ENCODE measurements at places on chromosomes 13 and 19. TPM values are rescaled to one million over a fixed set of nuclear protein-coding genes. Genes with fewer than 3 reads are reported as not detected.

- no peak for DNase-seq
Observed at GRCh38 chr19:49845414-49845813, 5.5 kb upstream of the PTOV1 start.

Gene METTL21C
- total RNA-seq: not detected

DNA sequence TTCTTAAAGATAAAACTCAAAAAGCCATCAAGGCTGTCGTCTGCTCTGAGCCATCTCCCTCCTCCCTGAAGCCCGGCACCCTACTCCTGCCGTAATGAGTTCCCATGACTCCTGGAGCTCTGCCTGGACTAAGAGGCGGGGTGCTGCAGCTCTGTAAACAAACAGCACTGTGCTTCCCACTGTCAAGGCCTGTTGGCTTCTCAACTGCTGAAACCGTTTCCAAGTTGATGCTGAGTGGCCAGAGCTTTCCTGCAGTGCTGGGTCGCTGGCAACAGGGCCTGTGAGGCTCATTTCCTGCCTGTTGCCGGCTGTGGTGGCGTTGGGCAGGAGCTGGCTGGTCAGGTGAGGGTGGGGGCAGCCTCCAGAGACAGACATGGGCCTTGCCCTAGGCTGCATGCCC is 26.7 kb upstream of the ISYNA1 start:
- no peak for DNase-seq

GRCh38 chr19:54415208-54415900 is at the start of gene TTYH1:
Gene TTYH1, plus strand, starts transcription at chr19:54415464. Its CDS starts 89 bp downstream, at chr19:54415553.
- DNase-seq: no peak

Gene ICAM4
- 0.67 TPM for total RNA-seq

Gene C19orf85
- total RNA-seq: not detected

GRCh38 chr19:2856457-2857050 is 10.6 kb upstream of the ZNF556 start:
- no peak for DNase-seq

DNA sequence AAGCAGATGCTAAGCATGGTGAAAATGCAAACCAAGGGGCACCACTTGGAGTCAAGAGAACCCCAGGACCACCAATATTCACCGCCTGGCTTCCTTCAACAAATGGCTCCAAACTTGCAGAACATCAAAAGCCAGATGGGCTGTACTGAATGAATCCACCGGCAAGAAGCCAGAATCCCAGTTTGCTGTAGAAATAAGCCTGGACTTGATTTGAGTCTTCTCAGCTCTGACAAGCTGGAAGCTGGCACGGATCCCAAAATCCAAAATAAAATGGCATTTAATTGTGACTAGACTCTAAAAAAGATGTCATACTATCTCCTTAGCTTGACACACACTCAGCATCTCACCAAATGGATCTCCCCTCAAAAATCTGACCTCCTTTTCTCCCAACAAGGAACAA is 11.9 kb downstream of the EFNB2 start:
- DNase-seq: no peak

Gene GPR12
- total RNA-seq: not detected

Gene ZNF772
- 0.74 TPM for total RNA-seq

Gene PSENEN
- total RNA-seq: 21.1 TPM

- no peak for DNase-seq
Observed at GRCh38 chr13:109979228-109979627, 192.8 kb upstream of the IRS2 start.

Gene HS6ST3
- total RNA-seq: not detected

- DNase-seq: no peak
Observed at GRCh38 chr13:102302534-102302933, 99.3 kb downstream of the FGF14 start.

Gene C1QTNF9B
- not detected for total RNA-seq

GRCh38 chr19:51181377-51181912 is 39.3 kb downstream of the SIGLEC7 start:
- no peak for DNase-seq

- DNase-seq: no peak
Observed at GRCh38 chr13:84238381-84238780, 356.1 kb upstream of the SLITRK1 start.

GRCh38 chr19:5205381-5205780 is 135.2 kb downstream of the PTPRS start:
- no peak for DNase-seq

Gene HIPK4
- not detected for total RNA-seq

DNA sequence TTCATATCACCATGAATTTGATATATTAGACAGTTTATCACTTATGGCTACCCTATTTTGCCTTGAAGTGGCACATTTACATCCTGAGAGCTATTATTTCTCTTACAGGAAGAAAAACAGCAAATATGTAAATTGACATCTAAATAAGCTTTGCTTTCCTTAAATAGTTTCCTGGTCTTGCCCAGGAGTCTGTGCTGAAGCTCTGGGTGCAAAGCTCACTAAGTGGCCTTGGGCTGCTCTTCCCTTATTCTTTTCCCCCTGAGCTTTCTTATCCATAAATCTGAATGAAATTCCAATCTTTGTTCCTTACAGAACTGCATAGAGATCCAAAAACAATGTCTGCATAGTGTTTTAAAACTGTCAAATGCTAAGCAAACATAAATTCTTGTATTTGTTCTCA is 56.3 kb downstream of the TNFSF13B start:
- no peak for DNase-seq

Gene PNMA8B
- not detected for total RNA-seq

DNA sequence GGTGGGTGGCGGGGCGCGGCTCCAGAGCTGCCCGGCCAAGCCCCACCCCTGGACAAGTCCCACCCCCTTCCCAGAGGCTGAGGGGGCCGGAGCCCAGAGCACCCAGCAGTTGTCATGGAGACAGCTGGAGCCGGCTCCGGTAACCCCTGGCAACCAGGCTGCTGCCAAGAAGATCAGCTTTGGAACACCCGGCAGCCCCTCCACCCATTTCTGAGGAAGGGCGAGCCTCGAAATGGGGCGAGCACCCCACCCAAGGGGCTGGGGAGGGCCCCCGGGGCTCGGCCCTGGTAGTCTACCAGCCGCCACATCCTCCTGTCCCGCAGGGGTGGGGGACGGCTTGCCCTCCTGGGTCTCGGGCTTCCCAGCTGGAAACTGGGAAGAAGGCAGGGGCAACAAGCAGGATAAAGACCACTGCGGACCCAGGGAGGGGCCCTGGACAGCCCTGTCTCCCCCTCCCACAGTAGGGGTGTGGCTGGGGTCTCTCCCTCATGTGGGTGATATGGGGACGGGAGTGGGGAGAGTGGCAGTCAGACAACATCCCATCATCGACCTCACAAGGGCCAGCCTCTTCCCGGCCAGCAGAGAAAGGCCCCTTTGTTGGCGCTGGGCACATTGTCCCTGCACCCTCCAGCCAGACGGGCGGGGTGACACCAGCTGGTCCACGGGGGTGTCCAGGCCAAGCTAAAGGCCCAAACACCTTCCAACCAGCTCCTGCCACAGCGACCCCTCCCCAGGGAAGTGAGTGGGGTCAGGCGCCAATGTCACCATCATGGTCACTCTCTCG is 1.5 kb downstream of the CERS1 start:
- DNase-seq: no peak

Gene TMPRSS9
- total RNA-seq: 0.17 TPM

Gene CGB1
- total RNA-seq: not detected

DNA sequence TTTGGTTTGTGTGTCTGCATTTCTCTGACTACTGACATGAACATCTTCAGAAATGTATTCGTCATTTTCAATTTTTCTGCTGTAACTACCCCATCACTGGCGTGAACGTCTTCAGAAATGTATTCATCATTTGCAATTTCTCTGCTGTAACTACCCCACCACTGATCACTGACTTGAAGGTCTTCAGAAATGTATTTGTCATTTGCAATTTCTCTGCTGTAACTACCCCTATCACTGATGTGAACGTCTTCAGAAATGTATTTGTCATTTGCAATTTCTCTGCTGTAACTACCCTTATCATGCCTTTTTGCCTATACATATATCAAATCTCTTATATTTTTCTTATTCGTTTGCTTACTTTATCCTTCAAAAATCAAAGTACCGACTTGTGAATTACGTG is 274.0 kb downstream of the EFNB2 start:
- no peak for DNase-seq

GRCh38 chr19:40210889-40211288 is 7.3 kb downstream of the TTC9B start:
- no peak for DNase-seq

Gene ALOX5AP
- 80.4 TPM for total RNA-seq

DNA sequence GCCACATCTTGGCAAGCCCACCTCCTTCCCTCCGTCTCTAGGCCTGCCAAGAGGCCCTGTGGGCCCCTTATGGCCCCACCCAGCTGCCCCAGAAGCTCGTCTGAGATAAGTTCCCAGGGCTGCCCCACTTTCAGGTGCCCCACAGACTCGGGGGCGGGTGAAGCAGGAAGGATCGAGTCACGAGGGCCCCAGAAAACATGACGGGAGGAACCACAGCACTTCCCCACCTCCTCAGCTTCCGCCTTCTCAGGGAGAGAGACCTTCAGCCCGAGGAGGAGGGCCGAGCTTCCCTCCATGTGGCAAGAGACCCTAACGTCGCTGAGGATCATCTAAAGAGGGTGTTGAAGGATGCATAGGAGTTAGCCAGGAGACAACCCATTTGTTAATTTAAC is 4.5 kb upstream of the IL12RB1 start:
- peak; percentile 72 for DNase-seq

Gene NTF4
- not detected for total RNA-seq
